ENCODE measurements at places on chromosomes 1 and 21.
A peak's percentile ranks its signal among the peaks of the same experiment; 100 is the strongest.

DNA sequence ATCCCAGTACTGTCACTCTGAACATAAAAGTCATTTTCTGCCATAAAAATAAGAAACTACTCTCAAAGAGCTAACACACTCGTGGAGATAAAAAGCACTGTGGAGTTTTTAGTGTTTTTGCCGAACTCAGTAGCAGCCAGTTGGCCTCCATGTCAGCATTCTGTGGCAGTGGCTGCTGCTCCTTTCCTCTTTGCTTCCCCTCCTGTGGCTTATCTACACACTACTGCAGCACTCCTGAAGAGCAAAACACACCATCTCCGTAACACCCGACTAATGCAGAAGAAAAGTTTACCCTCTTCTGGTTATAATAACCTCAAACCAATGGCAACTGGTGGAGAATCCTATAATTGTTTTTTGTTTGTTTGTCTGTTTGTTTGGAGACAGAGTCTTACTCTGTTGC is 44.9 kb downstream of the RAB3GAP2 start:
- DNase-seq, result no peak

DNA sequence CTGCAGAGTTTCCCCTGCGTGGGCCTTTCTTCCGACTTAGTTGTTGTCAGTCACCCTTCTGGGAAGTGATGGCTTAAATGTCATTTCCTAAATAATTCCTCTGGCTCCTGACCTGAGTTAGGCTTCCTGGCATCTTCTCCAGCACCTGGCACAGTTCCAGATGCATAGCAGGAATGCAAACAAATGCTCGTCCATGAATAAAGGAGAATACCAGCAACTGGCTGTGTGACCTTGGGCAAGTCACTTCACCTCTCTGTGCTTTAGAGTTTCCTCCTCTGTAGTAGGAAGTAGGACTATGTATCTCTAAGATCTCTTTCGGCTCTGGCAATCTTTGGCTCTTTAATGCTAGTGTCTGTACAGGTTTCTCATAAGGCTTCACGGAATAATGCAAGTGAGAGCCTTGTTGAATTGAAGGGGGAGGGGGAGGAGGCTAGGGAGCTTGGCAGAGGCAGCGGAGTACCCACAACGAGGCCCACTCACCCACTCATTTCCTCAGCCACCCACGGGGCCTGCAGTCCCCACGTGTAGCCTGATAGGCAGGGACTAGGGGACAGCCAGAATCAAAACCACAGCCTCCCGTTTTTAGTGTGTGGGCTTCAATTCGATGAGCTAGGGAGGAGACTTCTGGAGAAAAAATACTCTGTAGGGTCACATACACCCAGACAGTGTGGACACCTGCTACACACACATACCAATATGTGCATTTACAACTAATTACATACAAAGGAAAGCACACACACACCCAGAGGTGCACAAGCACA is 48.1 kb downstream of the TENT5C start:
- no peak for DNase-seq

DNA sequence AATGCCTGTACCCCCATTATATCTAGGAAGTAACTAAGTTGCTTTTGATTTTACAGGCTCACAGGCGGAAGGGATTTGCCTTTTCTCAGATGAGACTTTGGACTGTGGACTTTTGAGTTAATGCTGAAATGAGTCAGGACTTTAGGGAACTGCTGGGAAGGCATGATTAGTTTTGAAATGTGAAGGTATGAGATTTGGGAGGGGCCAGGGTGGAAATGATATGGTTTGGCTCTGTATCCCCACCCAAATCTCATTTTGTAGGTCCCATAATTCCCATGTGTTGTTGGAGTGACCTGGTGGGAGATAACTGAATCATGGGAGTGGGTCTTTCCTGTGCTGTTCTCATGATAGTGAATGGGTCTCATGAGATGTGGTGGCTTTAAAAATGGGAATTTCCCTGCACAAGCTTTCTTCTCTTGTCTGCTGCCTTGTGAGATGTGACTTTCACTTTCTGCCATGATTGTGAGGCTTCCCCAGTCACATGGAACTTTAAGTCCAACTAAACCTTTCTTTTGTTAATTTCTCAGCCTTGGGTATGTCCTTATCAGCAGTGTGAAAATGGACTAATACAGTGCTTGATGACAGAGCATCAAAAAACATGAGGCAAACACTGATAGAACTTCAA is 1119.5 kb downstream of the PLA2G4A start:
- no peak for DNase-seq

DNA sequence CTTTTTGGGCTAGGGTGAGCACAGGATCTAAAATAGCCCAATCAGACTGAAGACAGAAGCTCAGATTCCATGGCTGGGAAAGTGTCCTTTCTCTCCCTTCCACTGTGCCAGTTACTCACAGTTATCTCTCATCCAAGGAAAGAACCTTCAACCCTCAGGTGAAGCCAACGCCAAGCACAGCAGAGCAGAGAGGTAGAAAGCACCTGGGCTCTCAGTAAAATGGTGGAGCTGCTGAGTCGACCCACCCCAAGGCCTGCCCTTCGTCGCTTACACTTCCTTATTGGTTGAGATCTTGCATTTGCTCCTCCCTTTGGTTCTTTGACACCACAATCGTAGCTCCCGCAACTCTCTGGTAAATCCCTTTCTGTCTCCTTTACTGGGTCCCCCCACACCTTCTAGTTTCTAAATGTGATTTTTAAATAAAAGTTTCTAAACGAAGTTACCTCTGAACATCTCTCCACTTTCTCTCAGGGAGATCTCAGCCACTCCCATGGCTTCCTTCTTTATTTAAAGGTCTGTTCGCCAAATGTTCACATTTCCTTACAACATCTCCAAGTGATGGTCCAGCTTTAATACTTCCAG is 27.5 kb upstream of the SLC30A1 start:
- no peak for DNase-seq

DNA sequence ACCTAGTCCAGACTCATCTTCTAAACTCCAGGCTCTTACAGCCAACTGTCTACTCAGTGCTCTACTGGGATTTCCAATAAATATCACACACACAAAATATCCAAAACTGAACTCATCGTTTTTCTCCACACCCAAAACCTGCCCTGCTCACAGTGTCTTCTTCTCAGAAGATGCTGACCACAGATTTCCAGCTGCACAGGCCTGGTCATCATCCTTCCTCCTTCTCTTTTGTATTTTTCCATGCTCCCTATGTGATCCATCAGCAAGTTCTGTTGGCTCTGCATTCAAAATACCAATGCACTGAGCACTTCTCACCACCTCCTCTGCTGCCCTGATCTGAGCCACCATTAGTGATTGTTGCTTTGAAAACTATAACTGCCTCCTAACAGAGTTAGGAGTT is 159.5 kb upstream of the KAZN start:
- DNase-seq, result no peak

- DNase-seq, result no peak
Measured at GRCh38 chr1:167440776-167441175, 77.6 kb downstream of the CD247 start.

GRCh38 chr1:50710099-50710498 is 250.0 kb downstream of the FAF1 start:
- DNase-seq, result no peak

DNA sequence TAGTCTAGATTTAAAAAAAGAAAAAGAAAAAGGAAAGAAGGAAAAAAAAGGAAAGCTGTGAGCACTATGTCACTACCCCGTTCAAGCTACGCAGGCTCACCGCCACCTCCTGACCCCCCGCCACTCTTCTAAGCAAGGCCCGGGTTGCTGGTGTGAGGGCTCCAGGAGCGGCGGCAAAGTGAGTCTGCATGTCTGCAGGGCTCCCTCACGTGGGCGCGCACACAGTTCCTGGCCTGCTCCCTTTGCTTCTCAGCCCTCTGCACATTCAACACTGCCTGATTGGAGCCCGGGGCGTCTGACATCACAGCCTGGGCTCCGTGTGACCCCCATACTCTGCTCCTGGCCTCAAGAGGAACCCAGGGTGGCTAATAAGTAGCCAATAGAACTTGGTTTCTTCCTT is 81.4 kb upstream of the TLR5 start:
- no peak for DNase-seq

DNA sequence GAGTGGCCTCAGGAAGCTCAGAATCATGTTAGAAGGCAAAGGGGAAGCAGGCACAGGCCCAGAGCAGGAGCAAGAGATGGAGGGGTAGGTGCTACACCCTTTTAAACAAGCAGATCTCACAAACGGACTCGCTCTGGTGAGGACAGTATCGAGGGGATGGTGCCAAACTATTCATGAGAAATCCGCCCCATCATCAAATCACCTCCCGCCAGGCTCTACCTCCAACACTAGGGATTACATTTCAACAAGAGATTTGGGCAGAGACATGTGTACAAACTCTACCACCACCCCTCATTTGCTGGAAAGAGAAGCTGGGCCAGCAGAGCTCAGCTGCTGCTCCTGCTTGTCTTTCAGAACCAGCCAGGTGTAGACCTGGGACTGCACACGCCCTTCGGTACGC is 32.9 kb downstream of the MIS18A start:
- no peak for DNase-seq

DNA sequence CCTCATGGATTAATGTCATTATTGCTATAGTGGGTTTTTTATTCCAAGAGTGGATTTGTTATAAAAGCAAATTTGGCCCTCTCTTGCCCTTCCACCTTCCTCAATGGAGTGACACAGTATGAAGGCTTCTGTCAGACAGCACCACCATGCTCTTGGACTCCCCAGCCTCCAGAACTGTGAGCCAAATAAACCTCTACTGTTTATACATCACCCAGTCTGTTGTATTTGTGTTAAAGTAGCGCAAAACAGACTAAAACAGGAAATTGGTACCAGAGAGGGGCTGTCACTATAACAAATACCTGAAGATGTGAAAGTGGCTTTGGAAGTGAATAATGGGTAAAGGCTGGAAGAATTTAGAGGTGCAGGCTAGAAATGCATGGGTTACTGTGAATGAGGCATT is 38.0 kb upstream of the DMRTB1 start:
- no peak for DNase-seq

GRCh38 chr1:232813760-232814159 is 8.5 kb downstream of the MAP10 start:
- DNase-seq, result no peak

GRCh38 chr1:37673920-37674319 is 18.4 kb upstream of the CDCA8 start:
- DNase-seq, result no peak

GRCh38 chr1:22237433-22238093 is 94.7 kb upstream of the WNT4 start:
- DNase-seq, result no peak

DNA sequence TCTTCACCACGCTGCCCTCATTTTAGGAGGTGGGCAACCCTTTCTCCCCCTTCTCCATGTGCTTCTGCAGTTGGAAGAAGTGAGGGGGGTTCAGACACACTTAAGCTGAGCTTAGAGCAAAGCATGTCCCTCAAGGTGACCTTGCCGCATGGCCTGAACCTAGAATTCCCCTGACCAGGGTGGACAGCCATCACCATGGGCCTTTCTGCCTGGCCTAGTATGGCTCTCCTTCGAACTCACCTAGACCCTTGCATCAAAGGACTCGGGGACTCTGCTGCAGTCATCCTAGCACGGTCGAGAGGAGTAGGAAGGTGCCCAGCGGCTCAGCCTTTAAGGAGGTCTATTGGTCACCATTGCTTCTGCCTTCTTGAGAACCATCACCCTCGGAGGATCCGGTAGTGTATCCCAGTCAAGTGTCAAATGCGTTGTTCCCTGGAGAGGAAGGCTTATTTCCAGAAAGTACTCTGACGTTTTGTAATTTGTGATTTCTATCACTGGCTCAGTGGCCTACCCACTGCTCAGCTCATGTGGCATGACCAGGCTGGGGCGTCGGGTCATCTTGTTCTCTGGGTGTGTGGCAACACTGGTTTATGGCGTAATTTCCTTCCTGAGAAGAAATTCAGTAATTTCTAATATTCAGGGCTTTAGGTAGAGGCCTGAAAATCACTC is at the start of gene KCNE1:
Gene KCNE1 (minus strand): TSS at position 424 of the 669 bp plus-strand sequence. CDS start 62,576 bp downstream, outside the sequence.
- no peak for DNase-seq

DNA sequence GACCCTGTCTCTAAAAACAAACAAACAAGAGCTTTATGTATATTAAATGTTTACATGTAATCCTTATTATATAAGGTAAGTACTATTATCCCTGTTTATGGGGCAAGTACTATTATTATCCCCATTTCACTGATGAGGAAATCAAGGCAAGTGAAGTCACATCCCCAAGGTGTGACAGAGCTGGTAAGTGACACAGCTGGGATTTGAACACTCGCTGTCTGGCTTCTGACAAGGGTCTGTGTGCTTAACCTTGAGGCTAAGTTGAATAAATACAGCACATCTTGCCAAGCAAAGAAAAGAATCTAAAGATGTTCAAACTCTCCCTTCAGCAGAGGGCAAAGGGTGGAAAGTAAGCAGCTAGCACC is 167.9 kb upstream of the IRF2BP2 start:
- DNase-seq, result no peak

GRCh38 chr21:36751383-36751782 is 52.5 kb downstream of the SIM2 start:
- no peak for DNase-seq

DNA sequence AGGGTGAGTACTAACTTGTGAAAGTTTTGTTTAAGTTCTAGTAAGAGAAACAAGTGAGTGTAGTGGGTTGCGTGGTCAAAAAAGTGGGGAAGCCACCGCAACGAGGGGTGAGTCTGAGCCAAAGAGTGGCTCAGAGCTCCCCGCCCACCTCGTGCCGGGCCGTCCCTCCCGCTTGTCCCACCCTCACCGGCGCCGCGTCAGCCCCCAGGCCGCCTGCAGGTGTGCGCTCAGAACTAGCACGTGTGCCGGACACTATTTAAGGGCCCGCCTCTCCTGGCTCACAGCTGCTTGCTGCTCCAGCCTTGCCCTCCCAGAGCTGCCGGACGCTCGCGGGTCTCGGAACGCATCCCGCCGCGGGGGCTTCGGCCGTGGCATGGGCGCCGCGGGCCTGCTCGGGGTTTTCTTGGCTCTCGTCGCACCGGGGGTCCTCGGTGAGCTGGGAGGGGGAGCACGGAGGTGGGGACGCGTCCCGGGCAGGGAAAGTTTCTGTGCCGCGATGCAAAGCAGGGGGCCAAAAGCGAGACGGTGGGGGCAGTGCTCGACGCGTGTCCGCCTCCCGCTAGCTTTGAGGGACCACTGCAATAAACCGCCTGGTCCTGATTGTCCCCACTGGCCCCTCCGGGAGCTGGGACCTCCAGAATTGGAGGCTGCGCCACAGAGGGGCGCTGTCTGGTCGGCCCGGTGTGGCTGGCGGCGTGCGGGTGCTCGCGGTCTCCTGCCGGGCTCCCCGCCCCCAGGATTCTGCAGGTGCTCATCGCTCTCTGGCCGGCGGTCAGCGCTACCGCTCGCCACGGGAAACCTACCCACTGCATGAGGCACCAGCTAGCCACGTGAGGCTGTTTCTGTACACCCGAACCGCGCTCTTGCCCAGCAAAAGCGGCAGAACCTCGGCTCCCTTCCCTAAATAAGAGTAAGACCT is at the start of gene CR2:
Gene CR2 (plus strand): TSS at position 283 of the 919 bp plus-strand sequence. CDS start 91 bp downstream, at position 374.
- DNase-seq, result no peak

DNA sequence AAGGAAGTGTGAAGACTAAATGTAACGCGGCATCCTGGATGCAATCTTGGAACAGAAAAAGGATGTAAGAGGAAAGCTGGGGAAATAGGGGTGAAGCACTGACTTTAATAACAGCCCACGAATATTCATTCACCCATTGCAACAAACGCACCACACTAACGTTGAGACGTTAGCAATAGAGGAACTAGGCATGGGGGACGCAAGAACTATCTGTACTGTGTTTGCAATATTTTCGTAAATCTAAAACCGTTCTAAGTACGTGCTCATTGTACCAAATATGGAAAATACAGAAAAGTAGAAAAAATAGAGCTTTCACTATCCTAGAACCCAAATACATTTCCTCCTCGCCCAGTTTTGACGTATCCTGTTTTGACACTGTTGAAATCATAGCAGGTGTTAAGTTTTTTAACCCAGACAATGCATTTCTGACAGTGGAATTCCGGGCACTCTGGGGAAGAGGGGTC is 3.9 kb downstream of the LAPTM5 start:
- DNase-seq, result no peak

- DNase-seq, result peak; percentile 71
Measured at GRCh38 chr1:93804412-93804811, 74.6 kb downstream of the DNTTIP2 start.

GRCh38 chr1:48969971-48970370 is 193.3 kb upstream of the BEND5 start:
- no peak for DNase-seq

Data from HFF-Myc (cell line).